ENCODE measurements at places on chromosomes 6 and 20.

- no peak for DNase-seq
Measured at GRCh38 chr6:100568255-100568654, 103.5 kb upstream of the SIM1 start.

DNA sequence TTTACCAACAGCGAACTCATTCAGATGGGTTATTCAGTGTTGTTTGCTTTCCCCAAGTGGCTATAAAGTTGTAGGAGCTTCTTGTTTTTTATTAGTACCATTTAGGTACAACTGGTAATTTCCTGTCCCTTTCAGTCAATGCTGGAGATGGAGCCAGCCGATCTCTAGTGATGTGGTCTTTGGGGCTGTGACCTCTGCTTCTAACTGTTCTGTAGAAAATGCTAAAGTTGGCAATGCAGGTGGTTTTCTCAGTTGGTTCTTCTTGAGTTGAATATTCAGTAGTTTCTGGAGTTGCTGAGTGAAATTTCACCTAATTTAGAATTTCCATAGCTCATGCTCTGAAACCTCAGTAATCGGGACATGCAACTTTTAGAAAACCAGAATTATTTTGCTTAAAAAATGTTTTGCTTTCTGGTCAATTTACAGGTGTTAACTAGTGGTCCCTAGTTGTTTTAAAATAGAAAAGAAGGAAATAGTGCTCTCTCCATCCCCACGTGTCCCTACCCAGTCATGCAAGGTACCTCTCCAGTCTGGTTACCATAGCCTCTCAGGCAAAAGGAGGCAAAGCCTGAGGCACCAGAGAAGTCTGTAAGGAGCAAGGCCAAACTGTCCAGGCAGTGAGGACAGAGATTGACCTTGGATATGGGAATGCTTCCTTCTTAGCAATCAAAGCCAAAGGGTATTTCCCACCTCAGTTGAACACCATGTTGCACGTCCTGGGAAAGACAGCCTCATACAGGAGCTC, 27.3 kb upstream of the GABRR1 start:
- DNase-seq: no peak

GRCh38 chr6:147578883-147579282, 70.4 kb downstream of the SAMD5 start:
- DNase-seq: no peak

GRCh38 chr6:11426571-11426970, 111.0 kb upstream of the TMEM170B start:
- no peak for DNase-seq

DNA sequence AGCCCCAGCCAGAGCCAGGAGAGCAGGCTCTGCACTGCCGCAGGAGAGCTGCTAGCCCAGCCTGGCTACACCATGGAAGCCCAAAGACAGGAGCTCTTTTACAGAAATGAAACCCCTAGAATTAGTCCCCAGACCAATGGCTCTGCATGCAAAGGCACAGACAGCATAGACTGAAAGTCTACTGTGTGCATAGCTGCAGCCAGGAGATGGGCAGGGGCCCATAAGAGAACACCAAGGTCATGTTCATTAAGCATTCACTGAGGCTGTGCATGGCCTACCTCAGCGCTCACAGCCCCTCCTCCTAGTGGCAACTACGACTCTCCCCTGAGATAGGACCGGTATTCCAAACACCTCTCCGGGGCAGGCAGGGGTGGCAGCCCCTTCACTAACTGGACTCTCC, 34.9 kb downstream of the SNX5 start:
- no peak for DNase-seq

- DNase-seq: no peak
Measured at GRCh38 chr6:140382355-140382754, 1007.9 kb upstream of the CITED2 start.

DNA sequence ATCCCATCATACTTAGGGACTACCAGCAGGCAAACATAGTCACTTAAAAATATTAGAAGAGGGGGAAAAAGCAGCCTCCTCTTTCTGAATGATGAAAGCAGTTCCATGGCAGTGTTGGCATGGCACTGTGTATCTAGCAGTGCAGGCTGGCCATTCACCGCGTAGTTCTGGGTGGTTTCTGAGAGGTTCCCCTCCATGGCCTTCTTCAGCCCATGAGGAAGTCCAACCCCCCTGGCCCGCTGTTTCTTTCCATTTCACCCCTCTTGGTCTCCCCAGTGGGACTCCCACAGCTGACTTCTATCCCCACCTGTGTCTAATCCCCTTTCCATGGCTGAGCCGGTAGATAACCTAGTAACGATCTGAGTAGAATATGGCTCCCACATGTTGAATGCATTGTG, 17.0 kb downstream of the PPARD start:
- DNase-seq: peak; percentile 14

- DNase-seq: no peak
Measured at GRCh38 chr6:51768087-51768486, 319.3 kb downstream of the PKHD1 start.

DNA sequence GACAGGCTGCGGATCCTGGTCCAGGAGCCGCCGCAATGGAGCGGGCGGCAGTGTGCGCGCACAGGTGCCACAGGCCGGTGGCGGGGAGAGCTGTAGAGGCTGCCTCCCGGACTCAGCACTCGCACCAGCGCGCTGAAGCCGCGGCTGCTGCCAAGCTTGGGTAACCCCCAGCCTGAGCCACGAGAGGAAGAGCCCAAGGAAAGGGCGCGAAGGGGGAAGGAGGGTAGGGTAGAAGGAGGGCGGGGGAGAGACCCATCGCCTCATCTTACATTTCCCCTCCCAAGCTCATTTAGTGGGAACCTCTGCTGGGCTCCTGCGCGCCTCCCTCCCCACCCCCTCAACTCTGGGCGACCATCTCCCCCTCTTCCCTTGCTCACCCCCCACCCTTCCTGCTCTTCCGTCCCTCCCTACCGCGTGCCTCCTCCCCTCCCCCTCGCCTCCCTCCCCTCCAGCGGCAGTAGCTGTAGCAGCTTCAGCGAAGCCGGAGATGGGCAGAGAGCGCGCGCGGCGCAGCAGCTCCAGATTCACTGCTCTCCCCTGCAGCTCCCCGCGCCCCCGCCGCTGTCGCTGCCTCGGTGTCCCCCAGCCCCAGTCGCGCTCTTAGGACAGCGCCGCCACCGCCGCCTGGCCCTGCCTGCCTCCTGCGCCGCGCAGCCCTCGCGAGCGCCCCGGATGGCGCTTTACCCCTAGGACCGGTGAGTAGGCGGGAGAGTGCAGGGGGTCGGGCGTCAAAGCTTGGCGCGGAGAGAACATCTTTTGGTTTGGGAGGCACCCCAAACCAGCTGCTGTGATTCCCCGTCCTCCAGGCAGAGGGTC, at the start of gene FUT9:
TSS of gene FUT9 (plus strand) at position 457 of the 816 bp plus-strand sequence. CDS start 187,182 bp downstream, outside the sequence.
- peak; percentile 47 for DNase-seq

- DNase-seq: no peak
Measured at GRCh38 chr6:4350567-4351519, 215.5 kb upstream of the ECI2 start.

- DNase-seq: no peak
Measured at GRCh38 chr6:134103006-134103405, 50.6 kb upstream of the SLC2A12 start.

DNA sequence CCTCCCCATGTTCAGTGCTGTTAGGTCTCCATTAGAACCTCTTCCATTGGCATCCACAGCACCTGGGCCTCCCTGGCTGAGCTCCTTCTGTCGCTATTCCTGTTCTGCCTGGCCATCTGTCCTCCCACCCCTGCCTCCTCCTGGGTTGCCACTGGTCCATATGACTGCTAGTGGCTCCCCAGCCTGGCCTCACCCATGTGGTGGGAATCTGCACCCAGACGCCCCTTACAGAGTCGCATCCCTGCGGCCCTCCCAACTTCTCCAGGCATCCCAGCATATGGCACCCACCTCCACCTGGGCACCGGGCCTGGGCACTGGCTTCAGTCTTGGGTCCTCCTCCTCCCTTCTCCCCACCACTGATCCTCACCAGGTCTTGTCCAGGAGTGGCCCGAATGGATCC, 7.7 kb downstream of the CDC25B start:
- no peak for DNase-seq

DNA sequence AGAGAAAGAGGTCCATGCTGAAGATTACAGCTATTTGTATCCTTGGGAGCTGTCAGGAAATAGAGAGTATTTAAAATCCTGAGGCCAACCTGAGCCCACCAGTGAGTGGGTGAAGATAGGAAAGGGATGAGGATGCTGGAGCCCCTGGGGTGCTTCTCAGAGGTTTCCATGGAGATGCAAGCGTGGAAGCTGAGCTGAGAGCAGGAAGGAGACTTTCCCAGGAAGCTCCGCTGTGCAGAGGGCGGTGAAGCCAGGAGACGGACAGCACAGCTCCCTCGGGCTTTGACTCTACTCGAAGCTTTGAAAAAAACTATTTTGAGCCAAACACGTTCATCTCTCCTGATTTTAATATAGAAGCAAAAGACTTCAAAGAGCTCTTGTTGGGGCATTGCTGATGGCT, 222.1 kb downstream of the SMOC2 start:
- no peak for DNase-seq

DNA sequence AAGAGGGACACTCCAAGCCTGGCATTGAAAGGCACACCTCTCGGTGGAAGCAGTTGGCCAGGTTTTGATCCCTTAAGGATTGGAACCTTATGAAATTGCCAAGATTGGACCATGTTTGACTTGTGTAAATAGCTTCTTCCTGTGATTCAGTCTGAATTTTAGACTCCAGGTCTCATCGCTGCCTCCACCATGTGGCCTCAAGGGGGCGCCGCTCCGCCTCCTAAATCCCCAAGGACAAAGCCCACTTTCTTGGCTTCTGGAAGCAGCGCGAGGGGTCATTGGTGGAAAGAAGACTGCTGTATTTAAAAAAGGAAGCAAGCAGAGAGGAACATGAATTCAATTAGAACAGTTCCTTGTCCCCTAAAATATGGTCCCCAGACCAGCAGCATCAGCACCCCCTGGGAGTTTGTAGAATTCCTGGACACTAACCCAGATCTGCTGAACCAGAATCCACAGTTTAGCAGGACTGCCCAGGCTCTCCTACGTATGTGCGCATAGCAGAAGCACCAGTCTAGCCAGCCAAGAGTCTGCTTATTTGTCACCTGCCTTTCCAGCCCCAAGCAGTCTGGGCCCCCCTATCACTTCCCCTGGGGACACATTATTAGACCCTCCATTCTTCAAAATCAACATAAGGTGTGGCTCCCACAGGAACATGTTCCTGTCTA, 108.5 kb downstream of the LY86 start:
- no peak for DNase-seq

GRCh38 chr20:57481281-57481711, 43.6 kb downstream of the CTCFL start:
- DNase-seq: peak; percentile 55

DNA sequence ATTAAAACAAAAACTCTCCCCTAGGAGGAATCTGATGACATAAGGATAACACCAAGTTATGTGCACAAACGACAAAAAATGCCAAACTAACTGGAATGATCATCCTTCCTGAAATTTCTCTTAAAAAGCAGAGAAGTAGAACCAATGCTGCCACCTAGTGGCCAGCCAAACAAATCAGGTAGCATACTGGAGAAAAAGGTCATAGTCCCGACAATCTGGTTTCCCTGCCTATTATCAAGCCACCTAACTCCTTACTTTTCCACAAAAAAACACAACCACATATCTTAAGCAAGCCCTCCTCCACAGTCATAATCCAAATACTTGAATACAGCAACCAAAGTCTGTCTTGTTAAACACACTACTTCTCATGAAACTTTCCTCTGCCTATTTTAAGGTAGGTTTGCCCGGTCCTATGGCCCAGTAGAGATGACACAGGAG, 5.3 kb downstream of the OARD1 start:
- peak; percentile 87 for DNase-seq

DNA sequence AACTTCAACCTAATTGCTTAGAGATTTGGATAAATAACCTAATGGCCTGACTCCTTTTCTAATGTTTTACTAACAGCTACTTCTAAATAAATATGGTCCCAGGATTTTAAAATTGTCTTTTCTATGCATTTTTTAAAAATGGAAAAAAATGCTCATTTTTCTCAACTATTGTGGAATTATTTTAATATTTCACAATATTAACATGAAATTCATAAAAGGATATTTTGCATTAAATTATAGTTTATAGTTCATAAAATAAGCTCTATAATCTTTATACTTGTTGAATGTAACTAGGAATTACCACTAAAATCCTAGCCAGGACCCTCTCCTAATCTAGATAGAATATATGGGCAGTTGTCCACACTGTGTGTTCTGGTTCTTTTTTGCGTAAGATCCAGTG, 37.3 kb downstream of the TBPL1 start:
- DNase-seq: no peak

GRCh38 chr20:46740214-46740609, 30.8 kb downstream of the SLC2A10 start:
- no peak for DNase-seq

- no peak for DNase-seq
Measured at GRCh38 chr6:27426045-27426620, 37.6 kb downstream of the ZNF391 start.

- no peak for DNase-seq
Measured at GRCh38 chr6:52976149-52976548, 18.9 kb downstream of the GSTA4 start.

DNA sequence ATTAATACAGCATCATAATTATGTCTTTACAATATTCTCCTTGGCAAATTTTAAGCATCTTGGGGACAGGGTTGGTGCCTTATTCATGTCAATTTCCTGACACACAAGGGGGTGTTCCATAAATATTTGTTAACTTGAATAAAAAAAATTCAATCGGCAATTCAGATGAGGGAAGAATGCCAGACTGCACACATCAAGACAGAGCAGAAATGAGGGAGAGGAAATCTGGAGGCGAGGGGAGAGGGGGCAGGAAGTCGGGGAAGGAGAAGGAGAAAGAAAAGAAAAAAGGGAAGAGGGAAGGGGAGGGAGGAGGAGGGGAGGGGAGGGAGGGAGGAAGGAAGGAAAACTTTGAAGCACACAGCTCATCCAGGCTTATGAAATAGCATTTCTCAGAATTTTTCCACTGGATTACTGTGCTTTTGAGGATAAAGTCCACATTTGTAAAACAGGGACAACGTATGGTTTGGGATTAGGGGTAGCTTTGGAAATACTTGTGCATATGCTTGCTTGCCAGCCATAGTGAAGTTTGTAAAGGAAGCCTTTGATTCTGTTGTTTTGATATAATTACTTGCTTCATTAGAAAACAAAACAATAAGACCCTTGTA, 362.1 kb downstream of the SAMD5 start:
- DNase-seq: no peak

GRCh38 chr6:70282312-70282918, 20.5 kb downstream of the COL9A1 start:
- DNase-seq: no peak

DNA sequence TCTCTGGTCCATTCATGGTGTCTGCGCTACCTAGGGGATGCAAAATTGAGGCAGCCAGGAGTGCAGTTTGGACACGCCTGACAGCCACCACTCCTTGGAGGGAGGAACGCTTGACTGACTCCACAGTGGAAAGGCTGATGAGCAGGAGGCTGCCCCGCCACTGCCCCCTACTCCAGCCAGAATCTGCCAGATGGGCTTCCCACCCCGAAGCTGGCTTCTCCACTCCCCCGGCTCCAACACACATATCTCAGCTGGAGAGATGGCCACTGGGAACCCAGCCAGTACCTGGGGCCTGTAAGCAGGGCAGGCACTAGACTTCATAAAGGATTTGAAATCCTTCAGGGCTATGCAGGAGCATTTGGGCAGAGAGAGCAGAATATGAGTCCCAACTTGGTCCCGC, 51.4 kb upstream of the BLCAP start:
- no peak for DNase-seq
